ENCODE measurements at places on chromosomes 3 and 15.

DNA sequence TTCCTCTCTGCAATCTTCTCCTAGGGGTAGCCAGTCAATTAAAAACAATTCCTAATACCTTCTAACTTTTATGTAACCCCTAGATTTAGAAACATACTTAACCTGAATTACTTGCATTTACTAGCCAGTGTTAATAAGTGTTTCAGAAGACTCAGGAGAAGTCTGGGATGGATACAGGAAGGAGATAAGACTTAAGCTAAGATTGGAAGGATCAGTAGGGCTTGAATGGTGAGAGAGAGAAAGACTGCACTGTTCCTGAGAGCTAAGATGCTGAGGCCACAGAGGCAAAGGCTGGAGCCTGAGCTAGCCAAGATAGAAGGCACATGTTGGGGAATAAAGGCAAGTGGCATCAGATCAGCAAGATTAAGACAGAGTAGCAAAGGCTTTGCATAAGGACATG, 30.1 kb upstream of the CADPS start:
- no peak for DNase-seq

DNA sequence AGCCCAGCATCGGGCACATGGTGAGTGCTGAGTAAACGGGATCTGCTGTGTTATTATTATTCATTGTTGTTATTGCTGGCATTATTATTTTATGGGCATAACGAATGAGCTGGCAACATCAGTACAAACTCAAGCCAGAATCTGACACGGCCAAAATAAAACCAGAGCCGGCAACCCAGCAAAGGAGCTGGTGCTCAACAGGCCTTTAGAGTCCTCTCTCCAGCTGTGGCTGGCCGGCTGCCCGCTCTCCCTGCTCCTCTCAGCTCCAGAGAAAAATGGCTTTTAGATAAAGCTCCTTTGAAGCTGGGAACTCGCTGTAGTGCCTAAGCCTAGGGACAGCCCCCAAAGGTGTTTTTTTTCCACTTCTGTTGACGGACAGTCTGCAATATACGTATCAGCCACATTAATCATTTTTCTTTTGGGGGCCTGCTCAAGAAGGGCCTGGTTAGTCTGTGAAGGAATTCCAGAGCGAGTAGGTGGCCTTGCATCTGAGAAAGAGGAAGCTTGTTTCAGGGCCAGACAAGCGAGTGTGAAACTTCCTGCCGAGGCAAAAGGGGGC, 193.9 kb upstream of the UBE2E1 start:
- DNase-seq: no peak

DNA sequence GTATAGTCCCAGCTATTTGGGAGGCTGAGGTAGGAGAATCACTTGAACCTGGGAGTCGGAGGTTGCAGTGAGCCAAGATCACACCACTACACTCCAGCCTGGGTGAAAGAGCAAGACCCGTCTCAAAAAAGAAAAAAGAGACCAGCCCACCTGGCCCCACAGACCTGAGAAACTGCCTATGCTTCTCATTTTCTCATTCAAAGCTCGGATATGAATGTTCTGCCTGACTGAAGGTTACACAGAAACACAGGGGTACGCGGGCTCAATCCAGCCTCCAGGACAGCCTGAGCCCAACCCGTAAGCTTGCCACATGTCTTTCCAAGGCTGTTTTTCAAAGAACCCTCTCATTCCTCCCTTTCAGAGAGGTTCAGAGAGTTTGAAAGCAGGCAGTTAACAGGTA, 9.7 kb upstream of the LRRC15 start:
- no peak for DNase-seq

- no peak for DNase-seq
Measured at GRCh38 chr15:91065505-91065904, 34.6 kb upstream of the SV2B start.

DNA sequence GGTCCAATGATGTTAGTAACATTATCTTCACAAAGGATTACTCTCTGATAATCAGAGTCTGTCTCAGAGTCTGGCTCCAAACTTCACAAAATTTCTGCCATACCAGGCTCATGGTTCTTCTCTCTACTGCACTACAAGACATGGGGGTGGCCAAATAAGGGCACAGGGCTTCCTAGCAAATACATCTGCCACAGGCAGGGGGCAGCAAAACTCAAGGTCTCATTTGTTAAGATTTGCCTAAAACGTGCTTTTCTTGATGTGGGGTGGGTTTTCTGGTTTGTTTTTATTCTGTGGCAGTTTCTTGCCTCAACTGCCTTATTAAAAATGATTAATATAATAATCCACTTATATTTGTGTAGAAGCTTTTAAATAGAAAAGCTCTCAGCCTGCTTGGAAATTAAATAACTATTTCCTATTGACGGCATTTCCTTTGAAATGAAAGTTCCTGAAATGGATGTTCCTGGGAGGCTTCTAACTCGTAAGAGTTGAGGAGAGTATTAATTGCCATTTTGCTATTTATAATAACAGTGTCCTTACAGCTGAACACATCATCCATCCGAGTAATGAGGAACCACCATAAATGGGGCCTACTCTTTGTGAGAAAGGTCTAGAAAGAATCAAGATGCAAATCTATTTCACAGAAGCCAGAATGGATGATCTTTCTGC, 53.8 kb downstream of the SST start:
- DNase-seq: peak; percentile 74

DNA sequence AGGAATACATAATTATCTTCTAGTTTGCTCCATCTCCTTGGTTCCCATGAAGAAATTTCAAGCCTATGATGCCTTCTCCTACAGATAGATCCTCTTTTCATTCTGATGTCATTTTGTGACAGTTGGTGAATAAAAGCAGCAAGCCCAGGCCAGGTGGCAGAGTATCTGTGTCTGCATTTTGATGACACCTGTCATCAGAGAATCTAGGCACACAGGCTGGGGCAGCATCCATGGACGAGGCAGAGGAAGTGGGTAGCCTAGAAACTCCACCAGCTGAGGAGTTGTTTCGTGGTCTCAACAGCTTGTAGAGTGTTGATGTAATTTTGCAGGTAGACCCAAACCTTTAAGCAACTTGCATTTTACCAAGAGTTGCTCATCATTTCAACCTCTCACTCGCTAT, 269.8 kb downstream of the FEZF2 start:
- DNase-seq: no peak

DNA sequence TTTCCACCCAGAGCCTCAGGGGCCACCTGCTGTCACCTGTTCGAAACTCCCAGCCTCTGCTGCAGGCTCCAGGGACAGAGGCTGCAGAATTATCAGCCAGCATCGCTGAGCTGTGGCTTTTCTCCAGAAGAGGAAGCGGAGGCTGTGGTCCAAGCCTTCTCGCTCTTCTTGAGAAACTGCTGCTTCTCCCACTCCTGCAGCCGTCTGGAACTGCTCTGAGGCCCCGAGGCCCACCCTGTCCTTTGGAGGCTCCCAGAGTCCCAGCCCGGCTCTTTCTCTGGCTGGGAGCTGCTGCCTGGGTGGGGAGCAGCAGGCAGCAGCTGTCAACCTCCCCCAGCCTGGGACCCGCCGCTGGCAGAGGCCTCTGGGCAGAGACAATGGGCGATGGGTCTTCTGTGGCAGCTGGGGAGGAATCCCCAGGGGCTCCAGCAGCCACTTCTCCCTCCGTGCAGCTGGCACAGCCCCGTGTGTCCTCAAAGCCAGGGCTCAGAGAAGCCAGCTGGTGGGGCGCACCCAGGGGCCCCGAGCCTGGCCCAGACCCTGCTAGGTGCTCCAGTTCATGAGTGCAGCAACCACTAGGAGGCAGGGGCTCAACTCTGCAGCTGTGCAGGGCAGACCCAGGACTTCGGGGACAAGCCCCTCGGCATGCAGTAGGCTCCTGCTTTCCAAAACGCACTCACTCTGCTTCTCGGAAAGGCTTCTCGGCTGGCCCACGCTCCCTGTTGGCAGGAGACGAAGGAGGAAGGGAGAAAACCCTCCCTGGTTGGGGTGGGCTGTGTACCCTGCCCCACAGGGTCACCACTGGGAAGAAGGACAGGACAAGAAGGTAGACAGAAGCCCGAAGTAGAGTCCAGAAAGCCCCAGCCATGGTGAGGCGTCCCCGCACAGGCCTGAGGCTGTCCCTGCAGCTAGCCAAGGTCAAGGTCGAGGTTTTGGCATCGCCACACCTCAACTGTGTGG, 49.9 kb upstream of the FURIN start:
- no peak for DNase-seq

GRCh38 chr3:190326930-190327329, 4.7 kb upstream of the CLDN1 start:
- DNase-seq: no peak

DNA sequence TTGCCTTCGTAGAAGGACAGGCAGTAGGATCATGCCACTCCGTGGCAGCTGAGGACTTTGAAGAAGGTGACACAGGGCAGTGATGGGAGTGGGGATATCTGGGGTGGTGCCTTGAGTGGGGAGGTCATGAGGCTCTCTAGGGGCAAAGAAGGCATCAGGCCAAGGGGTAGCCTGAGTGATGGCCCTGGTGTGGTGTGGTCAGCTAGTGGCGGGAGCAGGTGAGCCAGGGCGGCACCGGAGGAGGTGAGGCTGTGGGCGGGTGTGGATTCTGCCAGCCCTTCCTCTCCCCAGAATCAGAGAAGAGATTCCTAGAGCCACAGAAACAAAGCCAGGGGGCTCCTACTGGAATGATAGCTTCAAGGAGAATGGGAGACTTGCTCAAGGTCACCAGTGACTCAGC, 18.4 kb downstream of the WNT7A start:
- DNase-seq: no peak

DNA sequence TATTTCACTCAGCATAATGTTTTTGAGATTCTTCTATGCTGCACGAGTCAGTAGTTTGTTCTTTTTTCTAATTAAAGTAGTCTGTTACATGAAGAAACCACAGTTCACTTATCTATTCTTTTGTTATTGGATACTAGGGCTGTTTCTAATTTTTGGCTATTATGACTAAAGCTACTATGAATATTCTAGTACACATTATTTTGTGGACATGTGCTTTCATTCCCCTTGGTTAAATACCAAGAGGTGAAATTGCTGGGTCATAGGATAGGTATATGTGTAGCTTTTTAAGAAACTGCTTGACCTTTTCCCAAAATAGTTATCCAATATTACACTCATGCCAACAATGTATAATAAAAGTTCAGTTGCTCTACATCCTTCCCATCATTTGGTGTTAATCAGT, 8.9 kb downstream of the PDE8A start:
- no peak for DNase-seq

DNA sequence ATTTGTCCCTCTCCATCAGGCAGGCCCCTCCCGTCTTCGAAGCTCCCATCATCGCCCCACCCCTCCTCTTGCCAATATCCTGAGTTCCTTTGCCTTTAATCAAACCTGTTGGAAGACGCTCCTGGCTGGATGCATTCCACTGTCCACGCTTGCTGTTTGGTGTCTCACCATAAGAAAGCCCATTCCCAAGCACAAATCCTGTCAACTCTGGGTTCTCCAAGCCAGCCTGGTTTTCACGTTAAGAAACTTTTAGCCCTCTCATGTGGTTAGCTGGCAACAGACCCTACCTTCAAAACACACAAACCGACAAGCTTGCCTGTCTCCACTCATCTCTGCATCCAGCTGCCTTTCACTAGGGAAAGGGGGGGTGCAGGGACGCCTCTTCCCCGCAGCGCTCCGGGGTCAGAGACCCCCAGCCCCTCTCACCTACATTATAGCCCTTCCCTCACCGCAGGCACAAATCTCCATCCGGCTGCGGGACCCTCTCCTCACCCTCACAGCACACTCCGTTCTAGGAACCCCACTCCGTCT, 1.1 kb downstream of the GORASP1 start:
- DNase-seq: no peak

DNA sequence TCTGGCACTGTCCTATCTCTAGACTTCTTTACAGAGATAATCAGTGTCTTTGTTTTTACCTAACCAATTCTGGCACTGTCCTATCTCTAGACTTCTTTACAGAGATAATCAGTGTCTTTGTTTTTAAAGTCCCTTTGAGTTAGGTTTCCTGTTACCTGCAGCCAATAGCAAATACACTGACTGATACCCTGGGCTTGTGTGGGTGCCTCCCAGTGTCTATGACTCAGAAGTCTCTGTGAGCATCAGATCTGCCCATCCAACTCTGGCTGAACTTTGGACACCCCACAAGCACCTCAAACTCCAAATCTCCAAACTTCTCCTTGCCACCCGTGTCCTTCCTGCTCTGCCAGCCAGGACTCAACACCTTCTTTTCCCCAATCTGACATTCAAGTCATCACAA, 30.4 kb downstream of the SLC41A3 start:
- DNase-seq: no peak

- DNase-seq: no peak
Measured at GRCh38 chr15:98785807-98786621, 137.7 kb downstream of the IGF1R start.

DNA sequence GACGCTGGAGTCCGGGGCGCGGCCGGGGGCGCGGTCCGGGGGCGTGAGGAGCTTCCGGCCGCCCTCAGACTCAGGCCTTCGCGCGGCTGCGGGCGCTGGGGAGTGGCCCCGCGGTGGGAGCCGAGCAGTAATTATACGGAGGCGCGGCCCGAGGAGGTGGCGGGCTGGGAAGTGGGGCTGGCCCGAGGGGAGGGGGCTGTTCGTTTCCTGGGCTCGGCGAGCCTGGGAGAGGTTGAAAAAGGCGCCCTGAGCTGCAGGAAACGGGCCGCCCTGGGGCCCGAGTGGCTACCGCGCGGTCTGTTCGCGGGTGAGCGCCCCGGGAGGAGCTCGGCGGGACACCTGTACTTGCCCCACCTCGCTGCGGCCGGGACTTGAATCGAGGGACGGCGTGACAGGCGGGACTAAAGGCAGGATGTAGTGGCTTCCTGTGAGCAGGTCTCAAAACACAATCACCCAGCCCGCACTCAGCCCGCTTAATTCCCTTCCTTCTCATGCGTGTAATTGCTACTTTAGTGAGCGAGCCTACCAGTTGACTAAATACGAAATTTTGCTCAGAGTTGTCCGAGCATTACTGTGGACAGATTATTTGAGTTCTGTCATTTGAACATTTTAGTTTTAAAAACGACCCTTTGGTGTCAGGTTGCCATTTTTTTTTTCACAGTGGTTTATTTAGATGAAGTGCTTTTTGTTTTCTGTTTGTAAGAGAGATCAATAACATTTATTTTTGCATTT, 860 bp downstream of the RASA2 start:
- peak; percentile 81 for DNase-seq

DNA sequence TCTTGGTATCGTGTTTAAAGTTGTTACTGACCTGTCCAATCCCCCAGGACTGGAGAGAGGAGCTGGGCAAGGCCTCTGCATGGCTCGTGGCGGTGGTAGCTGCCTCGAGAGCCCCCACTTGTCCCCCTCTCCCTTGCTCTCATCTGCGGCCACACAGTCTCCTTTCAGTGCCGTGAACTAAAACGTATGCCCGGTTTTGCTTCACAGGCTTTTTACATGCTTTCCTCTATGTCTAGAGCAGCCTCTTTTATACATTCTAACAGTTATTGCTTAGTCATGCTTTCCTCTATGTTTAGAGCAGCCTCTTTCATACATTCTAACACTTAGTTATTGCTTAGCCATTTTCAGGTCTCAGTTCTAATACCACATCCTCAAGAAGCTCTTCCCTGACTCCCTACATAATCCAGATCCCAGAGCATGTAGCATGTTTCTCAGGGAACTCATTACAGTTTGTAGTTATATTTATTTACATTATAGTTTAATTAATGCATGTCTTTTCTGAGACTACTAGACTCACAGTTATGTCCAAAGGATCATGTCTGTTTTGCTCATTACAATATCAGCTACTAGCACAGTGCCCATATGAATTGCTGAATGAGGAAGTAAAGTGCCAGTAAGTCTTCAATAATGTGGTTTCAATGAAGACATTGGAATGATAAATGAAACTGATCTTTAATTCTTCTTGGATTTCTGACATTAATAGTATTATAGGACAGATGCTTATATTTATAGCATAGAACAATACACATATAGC, 66.5 kb upstream of the TBL1XR1 start:
- peak; percentile 11 for DNase-seq

GRCh38 chr3:82815417-82816058, 1054.1 kb upstream of the GBE1 start:
- DNase-seq: no peak
